Activated naive CD8-positive, alpha-beta T cell treated with anti-CD3 and anti-CD28 coated beads, Interleukin-2, amount 50 U/mL, for 24 hours (primary cell): ENCODE measurements at places on chromosomes 12 and 14.

GRCh38 chr12:67804168-67804567 lies 155.6 kb downstream of the DYRK2 start:
- H3K4me3 ChIP-seq: no peak overlapping the region
- H3K27ac ChIP-seq: no peak overlapping the region
- no peaks in the 10 kb centered on the region for H3K36me3 ChIP-seq
- DNase-seq: peak; percentile 38
- H3K27me3 ChIP-seq: peaks cover 3% of the 10 kb centered on the region

- H3K4me1 ChIP-seq: peaks cover 6% of the 10 kb centered on the region
- no peak overlapping the region for H3K27ac ChIP-seq
- DNase-seq: no peak
- no peak overlapping the region for H3K4me3 ChIP-seq
- no peaks in the 10 kb centered on the region for H3K27me3 ChIP-seq
These were observed 9.0 kb downstream of the MARS1 start for GRCh38 chr12:57496822-57497221.

DNA sequence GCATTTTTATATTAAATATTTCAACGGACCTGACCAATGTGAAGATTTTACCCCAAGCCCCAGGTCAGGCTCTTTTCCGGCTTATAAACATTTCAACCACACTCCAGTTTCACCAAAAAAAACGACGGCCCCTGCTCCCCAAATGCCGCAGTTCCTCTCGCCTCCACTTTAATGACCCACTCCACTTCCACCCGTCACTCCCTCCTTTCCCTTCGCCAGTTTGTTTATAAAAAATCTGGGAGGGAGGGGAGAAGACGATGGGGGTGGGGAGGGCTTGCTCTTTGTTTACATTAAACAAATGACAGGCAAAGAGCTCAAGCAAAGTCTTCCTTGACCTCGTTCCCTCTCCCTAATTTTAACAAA lies 5.4 kb downstream of the SIX6 start:
- peaks cover 26% of the 10 kb centered on the region for H3K4me1 ChIP-seq
- no peak for DNase-seq
- peak overlapping the region; percentile 42 for H3K4me3 ChIP-seq
- H3K36me3 ChIP-seq: no peaks in the 10 kb centered on the region
- no peak overlapping the region for H3K27ac ChIP-seq

- H3K36me3 ChIP-seq: peaks cover 32% of the 10 kb centered on the region
- H3K27me3 ChIP-seq: no peaks in the 10 kb centered on the region
- H3K4me3 ChIP-seq: peak overlapping the region; percentile 95
- H3K27ac ChIP-seq: no peak overlapping the region
- peaks cover 74% of the 10 kb centered on the region for H3K4me1 ChIP-seq
- no peak for DNase-seq
These were observed 3.8 kb downstream of the TRAF3 start for GRCh38 chr14:102781063-102781462.

DNA sequence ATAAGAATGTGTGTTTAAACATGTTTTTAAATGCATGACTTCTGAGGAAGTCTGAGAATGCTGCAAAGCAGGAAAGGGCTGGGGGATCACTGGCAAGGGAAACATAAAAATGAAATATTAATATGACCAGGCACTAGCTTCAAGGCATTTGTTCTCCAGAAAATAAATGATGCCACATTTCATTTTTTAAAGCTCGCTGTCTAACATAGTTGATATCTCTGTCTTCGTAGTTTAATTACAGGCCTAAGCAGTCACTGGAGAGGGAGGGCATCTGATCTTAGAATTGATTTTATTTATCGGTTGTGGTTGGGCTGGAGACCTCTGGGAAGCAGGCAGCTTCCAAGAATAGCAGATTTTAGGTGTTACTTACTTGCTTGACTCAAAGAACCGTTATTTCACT lies 87.5 kb downstream of the TBC1D30 start:
- H3K27ac ChIP-seq: no peak overlapping the region

DNA sequence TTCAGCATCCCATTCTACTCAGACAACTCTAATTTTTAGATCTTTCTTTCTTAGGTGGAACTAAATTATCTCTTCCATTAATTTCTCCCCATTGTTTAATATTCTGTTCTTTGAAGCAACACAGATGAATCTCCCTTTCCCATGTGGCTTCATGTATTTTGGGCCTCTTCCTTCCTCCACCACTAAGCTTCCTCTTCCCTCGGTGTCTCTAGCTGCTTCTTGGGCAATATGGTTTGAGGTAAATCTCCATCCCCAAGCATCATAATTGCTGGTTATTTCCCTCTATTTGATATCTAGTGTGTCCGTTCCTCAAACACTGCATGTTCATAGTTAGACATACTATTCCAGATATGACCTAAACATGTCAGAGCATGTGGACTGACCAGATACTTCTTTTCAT lies 119.2 kb downstream of the PELI2 start:
- peaks cover 4% of the 10 kb centered on the region for H3K36me3 ChIP-seq
- DNase-seq: no peak
- H3K27ac ChIP-seq: no peak overlapping the region
- H3K4me3 ChIP-seq: no peak overlapping the region

DNA sequence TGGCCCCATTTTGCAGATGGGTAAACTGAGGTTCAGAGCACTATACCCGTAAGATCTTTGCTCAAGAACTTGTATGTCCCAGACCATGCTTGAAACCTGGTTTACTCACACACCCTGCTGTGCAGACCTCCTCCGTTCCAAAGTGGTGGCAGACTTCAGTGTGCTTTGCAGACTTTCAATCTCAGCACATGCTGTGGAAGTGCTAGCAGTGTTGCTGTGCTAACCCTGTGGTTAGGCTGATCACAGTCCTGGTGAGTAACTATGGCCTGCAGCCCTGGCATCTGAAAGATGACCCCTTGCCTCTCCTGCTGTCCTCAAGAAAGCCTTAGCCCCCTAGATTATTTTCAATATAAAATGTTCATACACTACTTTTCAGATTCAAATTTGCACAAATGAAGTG lies 450.6 kb downstream of the DPF3 start:
- DNase-seq: no peak
- H3K27me3 ChIP-seq: peaks cover 14% of the 10 kb centered on the region
- no peak overlapping the region for H3K27ac ChIP-seq
- no peaks in the 10 kb centered on the region for H3K36me3 ChIP-seq
- peaks cover 50% of the 10 kb centered on the region for H3K4me1 ChIP-seq

DNA sequence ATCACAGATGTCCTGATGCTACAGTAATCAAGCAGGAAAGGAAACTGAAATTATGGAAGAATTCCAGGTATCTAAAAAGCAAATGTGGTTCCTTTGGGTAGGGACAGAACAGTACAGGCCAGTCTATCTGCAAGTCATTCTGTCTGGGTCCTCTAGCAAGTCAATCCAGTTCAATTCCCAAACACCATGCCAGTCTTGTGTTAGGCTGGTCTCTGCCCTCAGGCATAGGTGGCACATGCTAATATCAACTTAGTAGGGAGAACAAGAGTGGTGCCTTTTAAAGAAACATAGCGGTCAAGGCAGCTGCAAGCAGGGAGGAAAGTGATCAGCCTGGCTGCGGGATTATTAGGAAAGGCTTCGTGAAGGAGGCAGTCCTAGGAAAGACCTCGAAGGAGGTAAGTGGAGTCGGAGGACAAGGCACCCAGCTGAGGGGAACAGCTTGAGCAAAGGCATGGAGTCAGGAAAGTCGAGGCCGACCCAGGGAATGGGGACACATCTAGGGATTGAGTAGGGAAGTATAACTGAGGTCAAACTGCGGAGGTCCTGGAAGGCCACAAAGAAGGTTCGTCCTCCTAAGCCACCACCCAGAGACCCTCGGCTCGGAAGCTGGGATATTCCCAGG lies 3.8 kb upstream of the PLEKHG6 start:
- H3K36me3 ChIP-seq: no peaks in the 10 kb centered on the region
- H3K27me3 ChIP-seq: peaks cover 29% of the 10 kb centered on the region
- H3K4me1 ChIP-seq: no peaks in the 10 kb centered on the region

GRCh38 chr12:109858764-109859163 lies 21.6 kb downstream of the GLTP start:
- no peaks in the 10 kb centered on the region for H3K36me3 ChIP-seq
- H3K4me1 ChIP-seq: no peaks in the 10 kb centered on the region
- no peak overlapping the region for H3K4me3 ChIP-seq
- H3K27me3 ChIP-seq: no peaks in the 10 kb centered on the region
